ENCODE measurements at places on chromosomes 5 and 9.

DNA sequence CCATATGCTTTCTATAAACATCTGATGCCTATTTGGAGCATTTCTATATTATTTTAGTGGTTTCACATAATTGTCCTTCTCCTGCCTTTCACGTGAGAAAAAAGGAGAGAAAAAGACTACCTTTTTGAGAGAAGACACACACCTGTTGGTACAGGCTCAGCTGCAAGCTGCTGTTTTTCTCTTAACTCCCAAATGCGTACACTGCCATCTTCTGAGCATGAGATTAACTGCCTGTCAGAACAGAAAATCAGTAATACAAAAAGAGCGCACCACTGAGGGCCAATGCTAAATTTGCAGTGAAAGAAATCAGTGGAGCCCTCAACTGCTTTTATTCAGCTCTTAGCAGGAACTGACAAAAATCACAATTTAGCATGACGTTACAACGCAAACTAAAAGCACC lies 54.9 kb downstream of the WDR41 start:
- peak; percentile 6 for DNase-seq

DNA sequence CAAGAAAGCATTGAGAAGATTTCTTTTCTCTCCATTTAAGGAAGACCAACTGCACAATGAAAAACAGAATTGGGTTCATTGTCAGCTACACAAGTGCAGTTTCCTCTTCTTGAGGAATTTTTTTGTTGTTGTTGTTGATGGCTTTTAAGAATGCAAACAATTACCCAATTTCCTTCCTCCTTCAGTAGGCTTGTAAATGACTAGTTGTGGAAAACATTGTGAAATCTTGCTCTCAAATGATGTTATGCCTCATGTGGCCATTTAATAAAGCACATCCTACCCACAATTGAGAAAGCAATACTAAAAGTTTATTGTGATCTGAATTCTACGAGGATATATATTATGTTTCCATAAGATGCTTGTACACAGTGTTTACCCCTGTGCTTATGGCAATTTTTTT lies 171.6 kb downstream of the FAM174A start:
- peak; percentile 58 for DNase-seq

- no peak for DNase-seq
Measured at GRCh38 chr9:137987244-137988030, 109.9 kb downstream of the CACNA1B start.

- peak; percentile 18 for DNase-seq
Measured at GRCh38 chr9:68574150-68574549, 33.5 kb upstream of the TMEM252 start.

- DNase-seq = no peak
Measured at GRCh38 chr5:10401498-10401897, 40.2 kb upstream of the ROPN1L start.

- no peak for DNase-seq
Measured at GRCh38 chr5:179908528-179908927, 831 bp upstream of the TBC1D9B start.

GRCh38 chr5:135873831-135874230 lies 21.8 kb downstream of the IL9 start:
- DNase-seq = no peak
